Fibroblast of skin of abdomen (primary cell): ENCODE measurements at places on chromosomes 7 and 10.

- DNase-seq: peak; percentile 65
Observed at GRCh38 chr10:59181668-59182067, 5.2 kb downstream of the PHYHIPL start.

- DNase-seq: no peak
Observed at GRCh38 chr7:96244244-96244991, 77.5 kb downstream of the SLC25A13 start.

DNA sequence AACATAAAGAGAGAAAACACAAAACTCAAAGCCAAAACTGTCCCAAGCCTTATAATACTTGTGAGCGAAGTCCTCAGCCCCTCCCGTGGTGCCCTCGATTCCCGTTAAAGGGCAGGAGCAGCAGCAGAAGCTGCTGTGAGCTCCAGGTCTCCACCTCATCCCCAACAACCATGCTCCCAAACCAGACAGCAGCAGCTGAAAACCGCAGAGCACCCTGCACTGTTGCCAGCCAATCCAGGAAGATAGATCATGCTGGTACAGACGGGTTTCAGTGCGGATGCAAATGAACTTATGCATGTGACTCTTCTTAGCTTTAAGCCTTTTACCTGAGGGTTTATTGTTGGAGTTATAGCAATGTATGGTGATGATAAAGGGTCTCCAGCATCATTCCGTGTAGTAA, 97.9 kb downstream of the DNAJB6 start:
- no peak for DNase-seq

- DNase-seq: no peak
Observed at GRCh38 chr7:47710201-47710935, 128.5 kb upstream of the TNS3 start.

- DNase-seq: no peak
Observed at GRCh38 chr7:75856536-75856935, 22.3 kb upstream of the RHBDD2 start.
